ENCODE measurements at places on chromosomes 5 and 9.

- no peak for DNase-seq
Measured at GRCh38 chr5:179371681-179372680, 26.7 kb upstream of the ADAMTS2 start.

GRCh38 chr5:159092972-159093371, 6.7 kb downstream of the EBF1 start:
- no peak for DNase-seq

GRCh38 chr5:143398053-143398355, 5.5 kb downstream of the NR3C1 start:
- DNase-seq: no peak

DNA sequence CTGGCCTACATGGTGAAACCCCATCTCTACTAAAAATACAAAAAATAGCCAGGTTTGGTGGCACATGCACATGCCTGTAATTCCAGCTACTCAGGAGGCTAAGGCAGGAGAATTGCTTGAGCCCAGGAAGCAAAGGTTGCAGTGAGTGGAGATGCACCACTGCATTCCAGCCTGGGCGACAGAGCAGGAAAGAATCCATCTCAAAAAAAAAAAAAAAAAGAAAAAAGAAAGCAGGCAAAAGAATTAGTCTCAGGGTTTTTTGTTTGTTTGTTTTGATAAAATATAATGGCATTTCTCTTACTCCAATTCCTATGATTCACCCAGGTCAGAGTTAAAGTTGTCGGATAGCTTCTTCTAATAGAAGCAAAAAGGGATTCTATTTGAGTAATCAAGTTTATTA, 67.0 kb upstream of the ATG10 start:
- DNase-seq: no peak

GRCh38 chr9:14243514-14244042, 70.4 kb downstream of the NFIB start:
- DNase-seq: no peak

DNA sequence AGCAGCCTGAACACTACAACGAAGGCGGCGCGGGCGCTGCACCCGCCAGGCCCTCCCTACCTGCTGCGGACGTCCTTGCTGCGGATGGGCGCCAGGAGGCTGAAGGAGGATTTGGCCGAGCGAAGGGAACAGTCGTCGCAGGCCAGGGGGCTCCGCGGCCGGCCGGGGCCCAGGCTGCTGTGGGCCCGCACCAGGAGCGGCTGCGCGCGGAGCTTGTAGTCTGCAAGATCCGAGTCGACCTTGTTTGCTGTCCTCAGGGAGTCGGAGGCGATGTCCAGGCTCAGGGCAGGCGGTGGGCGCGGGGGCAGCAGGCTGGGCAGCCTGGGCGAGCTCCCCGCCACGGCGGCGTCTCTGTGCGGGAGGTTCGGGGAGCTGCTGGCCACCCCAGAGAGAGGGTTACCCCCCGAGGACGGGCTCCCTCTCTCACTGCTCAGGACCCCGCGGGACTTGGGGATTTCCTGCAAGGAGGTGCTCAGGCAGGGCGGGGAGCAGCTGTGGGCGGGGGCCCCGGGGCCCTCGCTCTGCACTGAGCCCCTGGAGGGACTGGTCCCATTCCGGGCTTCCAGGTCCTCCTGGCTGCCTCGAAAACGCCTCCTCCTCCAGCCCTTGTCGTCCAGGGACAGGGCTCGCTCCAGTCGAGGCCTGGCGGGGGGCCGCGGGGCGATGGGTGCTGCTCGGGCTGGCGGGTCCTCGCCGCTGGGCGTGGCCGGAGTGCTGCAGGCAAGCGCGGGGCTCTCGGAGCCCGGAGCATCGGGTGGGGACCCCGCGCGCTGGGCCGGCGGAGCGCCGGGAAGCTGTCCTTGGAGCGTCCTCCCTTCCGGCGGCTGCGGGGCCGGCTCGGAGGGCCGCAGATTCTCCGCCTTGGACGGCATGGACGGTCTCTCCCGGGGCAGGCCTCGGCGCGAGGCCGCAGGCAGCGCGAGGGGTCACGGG, 831 bp downstream of the INPP5E start:
- DNase-seq: peak; percentile 30

- no peak for DNase-seq
Measured at GRCh38 chr9:126128494-126129142, 198.0 kb upstream of the MVB12B start.

- no peak for DNase-seq
Measured at GRCh38 chr9:133718563-133719315, 19.4 kb downstream of the SARDH start.

DNA sequence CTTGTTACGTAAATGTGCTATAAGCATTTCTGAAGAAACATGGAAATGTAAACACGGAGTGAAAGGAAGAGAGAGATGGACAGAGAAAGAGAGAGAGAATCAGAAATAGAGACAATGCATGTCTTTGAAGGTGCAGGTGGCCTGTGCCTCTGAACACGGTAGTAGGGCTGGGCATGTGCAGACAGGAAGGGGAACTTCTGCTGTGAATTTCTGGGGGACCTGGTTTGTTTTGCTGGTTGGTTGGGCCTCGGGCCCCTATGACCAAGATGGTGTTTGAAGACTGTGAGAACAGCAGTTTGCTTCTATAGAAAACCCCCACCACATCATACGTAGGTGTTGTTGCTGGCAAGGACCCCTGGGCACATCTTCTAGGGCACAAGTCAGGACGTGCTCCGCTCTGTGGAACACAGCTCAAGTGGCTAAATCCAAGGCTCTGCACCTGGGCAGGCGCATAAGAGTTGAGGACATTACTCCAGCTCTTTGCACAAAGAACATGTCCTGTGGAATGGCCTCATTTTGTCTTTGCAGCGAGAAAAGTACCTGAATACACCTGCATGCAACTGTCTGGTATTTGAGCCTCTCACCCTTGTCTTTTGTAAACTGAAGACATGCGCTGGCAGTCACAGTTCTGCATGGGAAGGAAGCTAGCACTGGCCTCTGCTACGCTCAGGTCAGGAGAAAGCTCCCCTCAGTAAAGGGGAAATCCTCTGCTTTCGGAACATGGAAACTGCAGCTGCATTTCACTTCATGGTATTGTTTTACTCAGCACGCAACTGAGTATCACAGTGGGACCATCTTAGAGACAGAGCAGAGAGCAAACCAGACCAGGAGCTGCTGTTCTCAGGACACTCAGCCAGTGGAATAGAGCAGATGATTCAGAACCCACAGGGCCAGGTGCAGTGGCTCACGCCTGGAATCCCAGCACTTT, 2.7 kb downstream of the OR2V2 start:
- no peak for DNase-seq

GRCh38 chr9:97954550-97954989, 16.6 kb upstream of the HEMGN start:
- peak; percentile 12 for DNase-seq

- no peak for DNase-seq
Measured at GRCh38 chr9:109894921-109895758, 115.1 kb downstream of the PALM2AKAP2 start.

DNA sequence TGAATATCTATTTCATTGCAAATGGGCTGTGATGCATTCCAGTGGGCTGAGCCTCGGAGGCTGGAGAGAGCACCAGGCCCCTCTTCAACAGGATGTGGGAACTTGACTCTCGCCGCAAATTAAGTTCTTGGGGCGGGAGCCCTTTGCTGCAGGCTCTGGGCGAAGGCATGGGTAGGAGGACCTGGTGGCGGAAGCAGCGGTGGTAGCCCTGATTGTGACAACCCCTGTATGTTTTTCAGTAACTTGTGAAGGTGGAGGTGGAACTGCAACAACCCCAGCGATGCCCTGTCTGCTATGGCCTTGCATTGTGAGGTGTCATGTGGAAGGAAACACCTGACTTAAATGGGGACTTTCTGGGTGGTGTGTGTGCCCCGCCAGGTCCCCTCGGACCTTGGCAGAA, 9.4 kb downstream of the FYB1 start:
- no peak for DNase-seq

GRCh38 chr5:78534148-78534904, 114.2 kb downstream of the LHFPL2 start:
- no peak for DNase-seq

- no peak for DNase-seq
Measured at GRCh38 chr5:149766460-149767280, 36.6 kb downstream of the PPARGC1B start.

DNA sequence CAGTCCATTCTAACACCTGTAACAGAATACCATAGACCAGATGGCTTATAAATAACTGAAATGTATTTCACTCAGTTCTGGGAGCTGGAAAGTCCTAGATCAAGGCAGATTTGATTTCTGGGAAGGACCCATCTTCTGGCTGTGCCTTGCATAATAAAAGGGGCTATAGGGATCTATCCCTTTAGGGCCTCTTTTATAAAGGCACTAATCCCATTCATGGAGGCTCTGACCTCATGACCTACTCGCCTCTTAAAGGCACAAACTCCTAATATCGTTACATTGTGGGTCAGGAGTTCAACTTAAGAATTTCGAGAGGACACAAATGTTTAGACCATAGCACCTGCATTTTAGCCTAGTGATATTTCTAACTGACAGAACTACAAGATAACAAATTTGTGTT, 619.0 kb downstream of the CDH18 start:
- DNase-seq: no peak

DNA sequence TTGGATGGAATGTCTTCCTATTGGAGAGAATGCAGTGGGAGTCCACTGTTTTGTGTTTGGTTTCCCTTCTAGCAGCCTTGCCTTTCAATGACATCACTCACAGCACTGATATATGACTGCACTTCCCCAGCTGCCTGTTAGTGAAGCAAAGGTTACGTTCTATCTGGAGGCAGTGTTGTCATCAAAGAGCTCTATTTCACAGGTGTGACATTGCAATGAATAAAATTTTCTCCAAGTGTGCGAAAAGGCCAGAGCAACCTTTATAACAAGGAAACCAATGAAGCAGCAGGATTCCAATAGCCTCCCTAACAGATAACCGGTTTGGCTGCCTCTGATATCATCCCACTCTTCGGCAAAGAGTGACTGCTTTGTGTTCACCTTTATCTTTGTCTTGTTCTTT, 523.5 kb upstream of the ZNF608 start:
- no peak for DNase-seq

- DNase-seq: no peak
Measured at GRCh38 chr5:96919754-96920197, 16.1 kb upstream of the LNPEP start.

DNA sequence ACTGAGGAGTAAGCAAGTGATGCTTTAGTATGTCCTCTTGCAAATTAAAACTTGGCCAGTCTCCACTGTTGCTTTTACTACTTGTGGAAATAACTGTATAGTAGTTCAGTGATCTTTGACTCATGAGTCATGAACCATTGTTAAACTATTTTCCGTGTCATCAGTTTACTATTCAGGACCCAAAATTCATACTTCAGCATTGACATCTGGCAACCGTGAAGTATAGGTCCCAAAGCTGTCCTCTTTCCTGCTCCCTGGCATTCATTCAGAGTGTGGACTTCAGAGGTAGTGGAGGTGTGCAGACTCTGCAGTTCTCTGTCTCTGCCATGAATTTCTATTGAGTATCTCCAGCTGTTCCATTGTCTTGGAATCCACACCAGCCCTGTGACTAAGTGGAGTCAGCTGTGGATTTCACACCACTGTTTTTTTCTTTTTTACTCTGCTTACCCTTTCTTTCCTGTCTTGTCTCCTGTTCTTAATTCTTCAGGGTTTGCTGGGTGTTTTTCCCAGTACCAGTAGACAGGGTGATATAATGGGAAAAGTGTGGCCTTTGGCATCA, 7.5 kb downstream of the TDRD7 start:
- DNase-seq: no peak

- no peak for DNase-seq
Measured at GRCh38 chr5:6540111-6540827, 91.6 kb downstream of the UBE2QL1 start.
